8988T (cell line): ENCODE measurements at places on chromosomes 11 and 22.

- no peak for DNase-seq
These were observed 89.3 kb downstream of the PRR5L start for GRCh38 chr11:36385121-36385970.

GRCh38 chr11:19866037-19866436 lies 153.4 kb downstream of the NAV2 start:
- no peak for DNase-seq

- DNase-seq = no peak
These were observed 203.7 kb upstream of the SORL1-AS1 start for GRCh38 chr11:121656328-121657090.

GRCh38 chr11:55342901-55343300 lies at the start of gene OR4A16:
Gene OR4A16 (plus strand): TSS chr11:55343201. CDS start chr11:55343201, 0 bp downstream.
- no peak for DNase-seq

DNA sequence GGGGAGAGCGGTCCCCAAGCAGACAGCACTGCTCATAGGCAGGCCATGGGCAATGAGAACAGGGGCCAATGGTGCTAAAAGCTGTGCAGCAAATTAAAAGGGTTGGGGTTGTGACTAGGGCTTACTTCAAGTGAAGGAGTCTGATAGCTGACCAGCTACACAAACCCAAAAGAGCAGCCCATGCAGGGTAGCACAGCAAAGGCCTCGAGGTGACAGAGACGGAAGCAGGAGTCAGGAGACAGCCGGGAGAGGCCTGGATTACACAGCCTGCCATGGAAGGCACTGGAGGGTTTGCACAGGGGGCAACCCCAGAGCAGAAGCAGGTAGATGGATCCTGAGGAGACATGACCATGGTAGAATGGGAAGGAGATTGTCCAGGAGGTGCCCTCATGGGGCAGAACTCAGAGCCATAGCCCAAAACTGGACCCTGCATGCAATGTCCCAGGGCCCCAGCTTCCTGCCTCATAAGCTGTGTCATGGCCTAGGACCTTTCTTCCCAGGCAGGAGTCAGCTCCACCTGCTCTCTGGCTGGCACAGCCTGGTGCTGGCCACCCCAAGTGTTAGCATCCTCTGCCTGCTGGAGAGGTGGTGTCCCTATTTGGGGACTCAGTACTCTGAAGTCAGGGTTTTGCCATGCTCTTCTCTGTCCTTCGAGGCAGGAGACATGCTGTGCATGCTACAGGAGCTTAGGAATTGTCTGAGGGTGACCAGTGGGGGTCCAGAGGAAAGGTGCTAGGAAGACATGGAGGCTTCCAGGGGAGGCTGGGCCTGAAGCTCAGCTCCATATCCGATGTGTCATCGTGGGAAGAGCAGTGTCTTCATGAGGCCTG lies 33.3 kb downstream of the RSPH14 start:
- no peak for DNase-seq

DNA sequence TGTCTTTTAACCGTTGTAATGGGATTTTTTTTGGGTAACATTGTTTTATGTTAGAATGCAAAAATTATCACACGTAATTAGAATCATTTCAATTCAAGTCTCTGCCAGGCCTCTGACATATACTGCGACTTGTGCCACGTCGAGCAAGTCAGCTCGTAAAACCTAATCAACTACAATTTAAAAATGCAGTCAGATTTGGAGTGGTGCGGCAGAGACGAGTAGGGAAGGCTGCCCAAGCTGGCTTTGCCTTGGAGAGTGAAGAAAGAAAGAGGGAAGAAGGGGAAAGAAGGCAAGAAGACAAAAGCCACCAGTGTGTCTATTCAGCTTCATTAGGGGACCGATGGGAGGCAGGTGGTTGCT lies 110.7 kb downstream of the MIAT start:
- no peak for DNase-seq

DNA sequence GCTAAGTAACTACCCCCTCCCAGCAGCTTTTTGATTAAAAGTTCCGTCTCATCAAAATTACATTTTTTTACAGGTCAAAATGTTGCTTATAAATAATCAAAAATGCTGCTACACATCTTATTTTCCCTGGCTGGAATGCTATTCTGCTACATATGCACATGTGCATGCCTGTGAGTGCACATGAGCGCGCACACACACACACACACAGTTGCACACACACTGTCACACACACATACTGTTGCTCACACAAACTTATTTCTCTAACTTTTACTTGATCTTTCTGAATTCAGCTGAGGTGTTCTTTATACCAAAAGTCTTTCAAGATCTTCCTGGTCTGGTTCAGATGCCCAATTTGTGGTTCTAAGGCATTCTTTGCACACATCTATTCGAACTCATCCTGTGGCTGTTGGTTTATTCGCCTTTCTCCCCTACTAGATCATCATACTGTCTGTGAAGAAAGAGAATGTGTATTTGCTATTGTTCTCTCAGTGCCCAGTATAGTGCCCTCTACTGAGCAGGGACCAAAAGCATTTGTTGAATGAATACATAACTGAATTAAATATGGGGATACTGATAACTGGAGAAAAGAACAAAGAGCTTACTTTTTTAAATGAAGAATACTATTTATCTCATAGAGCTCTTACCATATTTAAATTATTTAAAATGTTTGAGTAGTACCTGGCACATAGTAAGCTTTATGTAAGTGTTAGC lies 68.1 kb upstream of the CCDC179 start:
- DNase-seq = no peak

- no peak for DNase-seq
These were observed 17.6 kb downstream of the FDX1 start for GRCh38 chr11:110447343-110447742.

DNA sequence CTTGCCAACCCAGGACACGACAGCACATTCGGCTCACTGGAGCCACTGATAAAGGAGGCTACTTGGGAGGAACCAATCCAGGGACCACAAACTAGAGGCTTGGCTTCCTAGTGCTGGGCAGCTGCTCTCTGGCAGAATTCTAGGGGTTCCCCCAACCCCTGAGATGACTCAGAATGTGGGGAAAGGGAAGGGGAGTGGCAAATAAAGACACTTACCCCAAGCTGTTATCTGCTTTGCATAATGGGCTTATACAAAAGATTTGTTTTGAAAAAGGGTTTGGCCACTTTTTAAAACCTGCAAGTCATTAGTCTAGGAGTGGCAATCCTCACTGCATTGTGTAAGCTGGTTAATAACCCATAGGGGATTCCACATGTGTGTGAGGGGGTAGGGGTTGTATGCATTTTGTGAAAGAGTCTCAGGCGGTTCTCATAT lies 64.1 kb upstream of the LMO1 start:
- DNase-seq = no peak

DNA sequence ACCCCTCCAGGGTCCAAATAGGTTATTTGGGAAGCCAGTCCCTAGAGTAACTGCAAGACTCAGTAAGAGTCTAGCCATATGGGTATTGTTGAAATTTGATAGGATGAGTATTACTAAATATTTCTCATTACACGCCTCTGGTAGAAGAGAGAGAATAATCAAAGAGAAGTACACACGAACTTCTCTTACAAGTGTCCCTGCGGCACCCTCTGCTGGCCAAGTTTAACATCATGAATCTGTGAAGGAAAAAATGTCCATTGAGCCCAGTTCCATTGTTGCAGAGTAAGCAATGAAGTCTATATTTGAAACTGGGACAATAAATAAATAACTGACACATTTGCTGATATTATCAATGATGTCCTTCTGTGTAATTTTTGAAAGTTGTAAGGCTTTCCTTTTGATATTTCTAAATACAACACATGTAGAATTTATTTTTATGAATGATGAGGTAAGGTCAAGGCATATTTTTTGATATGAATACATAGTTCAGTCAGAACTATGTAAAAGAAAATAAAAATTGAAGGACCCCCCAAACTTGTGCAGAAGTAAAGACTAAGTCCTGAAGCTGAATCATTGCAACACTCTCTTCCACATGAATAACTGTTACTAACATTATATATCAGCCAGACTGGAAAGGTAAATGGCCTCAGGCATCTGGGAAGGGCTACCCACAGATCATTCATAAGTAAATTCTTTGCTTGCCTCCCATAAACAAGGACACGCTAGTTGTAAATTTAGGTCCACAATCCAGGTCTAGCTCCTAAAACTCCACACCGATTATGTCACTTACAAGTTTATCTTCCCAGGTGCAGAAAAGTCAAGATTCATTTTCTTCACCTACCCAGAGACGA lies 10.0 kb downstream of the OR51L1 start:
- no peak for DNase-seq

DNA sequence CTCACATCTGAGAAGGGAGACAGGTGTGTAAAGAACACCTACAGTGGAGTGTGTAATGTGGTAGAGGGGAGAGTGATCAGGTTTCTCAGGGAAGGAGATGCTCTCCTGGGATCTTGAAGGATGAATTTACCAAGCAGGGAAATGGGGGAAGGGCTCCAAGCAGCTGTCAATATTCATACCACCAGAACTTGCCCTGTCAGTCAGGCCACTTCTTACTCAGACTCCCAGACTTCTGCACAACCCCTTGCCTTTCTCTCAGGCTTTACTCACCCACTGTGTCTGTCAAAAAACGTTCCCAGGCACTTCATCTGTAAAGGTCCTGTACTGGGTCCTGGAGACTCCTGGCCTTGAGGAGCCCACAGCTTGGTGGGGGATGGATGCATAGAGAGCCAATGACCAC lies 14.0 kb upstream of the FCHSD2 start:
- no peak for DNase-seq

DNA sequence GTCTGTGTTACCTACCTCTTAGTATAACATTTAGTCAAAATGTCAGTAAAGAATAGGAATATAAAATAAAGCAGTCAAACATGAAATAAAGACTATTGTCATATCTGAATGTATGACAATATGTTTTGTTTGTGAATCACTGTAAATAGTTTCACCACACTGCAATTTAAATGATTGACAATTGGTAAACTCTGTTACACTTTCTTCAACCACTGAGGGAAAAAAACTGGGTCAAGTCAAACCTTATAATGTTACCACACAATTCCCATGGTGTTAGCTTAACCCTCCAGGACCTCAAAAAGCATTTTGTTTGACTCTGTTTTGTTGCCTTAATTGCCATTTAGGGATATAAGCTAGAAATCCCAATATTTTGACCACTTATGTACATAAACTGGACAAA lies 10.5 kb upstream of the MMP13 start:
- no peak for DNase-seq

DNA sequence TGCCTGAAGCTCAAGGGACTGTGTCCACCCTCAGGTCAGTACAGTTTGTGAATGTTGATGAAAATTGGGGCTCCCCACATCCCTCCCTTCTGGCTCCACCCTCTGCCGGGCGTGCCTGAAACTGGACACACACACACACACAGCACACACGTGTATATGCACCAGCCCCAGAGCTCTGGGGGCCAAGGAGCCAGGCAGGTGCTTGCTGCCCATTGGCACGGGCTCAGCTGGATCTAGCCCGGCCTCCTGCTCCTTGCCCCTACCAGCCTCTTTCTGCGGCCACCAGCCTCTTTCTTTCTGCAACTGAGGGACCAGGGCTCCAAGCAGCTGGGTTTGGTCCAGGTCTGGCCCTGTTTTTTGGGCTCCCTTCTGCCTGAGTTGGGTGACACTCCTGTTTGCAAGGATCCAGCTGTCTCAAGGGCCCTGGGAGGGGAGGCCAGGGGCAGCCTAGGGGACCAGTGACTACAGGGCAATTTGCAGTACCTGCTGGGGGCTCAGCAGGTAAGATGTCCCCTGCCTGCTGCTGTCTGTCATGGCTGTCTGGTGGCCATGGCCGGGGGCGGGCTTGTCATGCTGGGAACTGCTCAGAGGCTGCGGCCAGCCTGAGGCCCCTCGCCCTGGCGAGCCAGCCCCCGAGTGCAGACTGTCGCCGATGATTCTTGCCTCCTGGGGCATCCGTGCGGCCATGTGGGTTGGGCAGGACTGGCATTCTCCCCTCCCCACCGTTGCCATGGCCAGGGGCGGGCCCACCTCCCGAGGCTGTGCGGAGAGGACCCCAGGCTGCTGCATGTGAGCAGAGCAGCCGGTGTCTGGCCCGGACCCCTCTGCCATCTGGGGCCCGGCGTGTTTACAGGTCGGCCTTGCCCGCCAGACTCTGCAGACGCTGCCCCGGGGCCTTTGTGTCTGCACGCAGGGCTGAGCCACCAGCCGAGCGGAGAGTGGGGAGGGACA lies 51.5 kb upstream of the PPARA start:
- DNase-seq = no peak

DNA sequence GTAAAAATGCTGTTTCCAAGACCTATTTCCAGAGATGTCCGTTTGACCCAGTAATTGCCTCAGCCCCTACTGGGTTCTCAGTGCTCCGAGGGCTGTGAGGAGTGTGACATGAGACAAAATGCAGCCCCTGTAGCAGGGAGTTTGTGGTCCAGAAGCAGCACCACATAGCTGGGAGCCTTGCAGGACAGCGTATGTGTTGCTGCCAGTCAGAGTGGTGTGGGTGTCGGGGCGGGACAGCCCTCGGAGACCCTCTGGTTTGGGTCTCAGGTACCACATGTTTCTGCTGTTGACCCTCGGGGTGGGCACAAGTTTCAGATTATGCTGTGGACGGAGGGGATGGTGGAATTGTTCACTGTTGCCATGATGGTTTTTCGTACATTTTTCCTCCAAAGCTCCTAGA lies 17.2 kb downstream of the TBC1D22A start:
- DNase-seq = no peak

DNA sequence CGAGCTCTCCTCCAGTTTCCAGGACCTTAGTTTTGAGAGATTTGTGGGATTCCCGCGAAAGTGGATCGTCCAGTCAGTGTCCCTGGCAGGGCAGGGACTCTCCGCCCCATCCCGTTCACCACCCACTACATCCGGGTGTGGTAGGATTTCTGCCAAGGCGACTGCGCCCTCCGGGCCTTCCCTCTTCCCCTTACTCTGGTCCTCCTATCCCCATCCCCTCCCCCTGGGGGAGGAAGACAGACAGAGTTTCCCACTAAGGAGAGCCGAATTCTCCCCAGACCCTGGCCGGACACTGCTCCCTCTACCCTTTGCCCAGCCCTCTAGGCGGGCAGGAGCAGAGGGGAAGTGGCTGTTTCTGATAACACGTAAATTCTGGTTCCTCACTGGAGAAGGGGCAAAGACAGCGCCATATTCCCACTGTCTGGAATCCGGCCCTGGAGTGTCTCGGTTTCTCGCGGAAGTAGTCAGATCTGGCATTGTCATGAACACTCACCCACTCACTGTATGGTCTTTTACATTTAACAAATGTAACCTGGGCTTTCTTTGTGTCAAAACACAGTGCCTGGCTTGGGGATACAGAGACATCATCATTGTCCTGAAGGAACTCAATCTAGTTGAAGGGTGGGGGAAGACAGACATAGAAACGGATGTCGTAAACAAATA lies 1.1 kb upstream of the NECTIN1 start:
- DNase-seq = no peak
